ENCODE measurements at places on chromosomes 13 and 19.

DNA sequence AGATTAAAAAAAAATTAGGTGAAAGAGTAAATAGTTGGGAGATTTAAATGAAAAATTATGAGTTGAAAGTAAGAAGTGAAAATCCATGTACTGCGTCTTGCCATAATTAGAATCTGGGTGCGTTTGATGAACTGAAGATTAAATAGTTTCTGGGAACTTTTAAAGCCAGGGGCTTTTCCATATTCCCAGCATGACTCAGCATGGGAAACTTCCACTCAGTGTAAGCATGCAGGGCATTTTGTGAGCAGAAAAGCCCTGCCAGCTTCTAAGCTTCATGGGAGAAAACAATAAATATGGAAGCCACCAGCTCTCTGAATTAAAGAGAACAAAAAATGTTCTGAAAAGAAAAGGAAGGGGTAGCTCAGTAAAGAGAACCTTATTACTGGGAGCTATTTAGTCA is 62.0 kb upstream of the EDNRB start:
- DNase-seq = no peak

DNA sequence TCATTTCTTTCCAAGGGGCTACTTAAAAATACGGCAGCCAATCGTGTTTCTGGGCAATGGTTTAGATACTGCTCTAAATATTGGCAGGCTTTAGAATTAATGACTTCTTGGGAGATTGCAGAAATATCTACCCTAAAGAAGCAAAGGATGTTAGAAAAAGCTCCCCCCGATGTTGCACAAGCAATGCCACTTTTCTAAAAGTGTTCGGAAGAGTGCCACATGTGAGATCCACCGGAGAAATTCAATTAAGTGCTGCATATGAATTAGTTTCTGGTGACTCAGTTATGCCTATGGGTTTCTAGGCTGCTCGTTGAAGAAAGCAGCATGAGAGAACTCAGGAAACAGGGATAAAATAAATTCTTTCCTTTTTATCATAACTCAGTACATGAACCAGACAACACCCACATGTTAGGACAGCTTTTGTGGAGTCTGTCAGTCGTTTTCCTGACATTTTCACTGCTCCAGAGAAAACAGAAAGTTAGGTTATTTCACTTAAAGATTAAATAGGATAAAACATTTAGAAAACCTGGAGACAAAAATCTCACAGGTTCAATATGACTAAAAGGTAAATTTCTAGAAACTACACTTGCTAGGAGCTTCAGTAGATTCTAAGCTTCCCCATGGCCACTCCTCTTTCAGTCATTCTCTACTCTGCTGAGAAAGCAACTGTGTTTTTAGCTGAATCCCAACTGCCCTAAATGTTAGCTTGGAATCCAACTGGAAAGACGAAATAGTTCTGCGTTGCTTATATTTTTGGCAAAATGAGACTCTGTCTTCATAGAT is 244.7 kb downstream of the DCLK1 start:
- DNase-seq = no peak

DNA sequence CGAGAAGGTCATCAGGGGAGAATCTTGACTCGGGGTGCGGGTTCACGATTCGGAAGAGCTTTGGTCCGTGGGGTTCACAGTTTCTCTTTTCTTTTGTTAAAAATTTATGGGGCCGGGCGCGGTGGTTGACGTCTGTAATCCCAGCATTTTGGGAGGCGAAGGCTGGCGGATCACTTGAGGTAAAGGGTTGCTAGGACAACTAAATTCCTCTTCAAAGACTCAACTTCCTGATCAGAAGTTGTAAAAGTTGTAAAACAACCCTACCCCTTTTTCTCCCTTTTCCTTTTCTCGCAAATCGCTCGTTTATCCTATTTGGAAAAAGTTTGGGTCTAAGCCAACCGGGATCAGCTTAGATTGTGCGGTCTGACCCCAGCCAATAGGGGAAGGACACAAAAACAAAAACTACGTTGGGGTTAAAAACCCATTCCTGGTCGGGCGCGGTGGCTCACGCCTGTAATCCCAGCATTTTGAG is 673 bp downstream of the ZNF486 start:
- no peak for DNase-seq

DNA sequence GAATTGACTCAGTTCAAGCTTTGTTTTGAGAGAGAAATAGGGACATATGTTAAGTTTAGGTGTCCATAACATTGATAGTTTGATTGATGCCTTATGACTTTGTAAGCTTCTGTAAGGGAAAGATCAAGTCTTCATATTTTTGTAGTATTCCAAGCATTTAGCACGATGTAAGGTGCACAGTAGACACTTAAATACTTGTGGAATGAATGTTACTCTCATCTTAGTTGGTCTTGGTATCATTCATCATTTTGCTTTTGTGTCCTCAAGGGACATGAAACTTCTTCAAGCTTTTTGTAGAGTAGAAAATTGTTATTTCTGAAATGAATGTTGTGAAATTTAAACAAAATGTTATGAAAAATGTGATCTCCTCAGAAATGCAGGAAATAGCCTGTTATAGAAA is 10.1 kb downstream of the TDRD3 start:
- no peak for DNase-seq

DNA sequence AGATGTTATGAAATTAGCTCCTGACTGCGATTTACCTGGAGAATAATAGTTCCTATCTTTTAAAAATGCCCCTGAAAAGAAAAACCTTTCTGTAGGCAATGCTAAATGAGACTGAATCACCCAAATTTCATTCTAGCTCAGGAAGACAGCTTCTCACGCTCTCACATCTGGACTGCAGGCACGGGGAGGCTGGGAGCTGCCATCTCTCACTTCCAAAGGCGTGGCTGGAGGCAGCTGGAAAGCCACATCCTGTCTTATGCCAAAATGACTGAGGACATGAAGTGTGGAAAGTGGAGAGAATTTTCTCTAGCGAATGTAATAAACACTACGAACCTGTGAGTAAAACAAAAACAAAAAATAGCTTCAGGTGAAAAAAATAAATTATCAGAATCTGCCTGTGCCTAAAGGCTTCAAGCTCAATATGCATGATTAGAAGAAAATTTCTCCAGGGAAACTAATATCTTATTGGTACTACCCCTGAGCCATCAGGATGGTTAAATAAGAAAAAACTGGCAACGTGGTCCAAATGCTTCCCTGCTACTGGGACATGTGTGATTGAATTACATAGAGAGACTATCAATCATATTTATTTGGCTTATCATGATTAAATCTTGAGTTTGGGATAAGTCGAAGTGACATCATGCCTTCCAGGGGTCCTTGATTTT is 58.1 kb upstream of the UBL3 start:
- no peak for DNase-seq

DNA sequence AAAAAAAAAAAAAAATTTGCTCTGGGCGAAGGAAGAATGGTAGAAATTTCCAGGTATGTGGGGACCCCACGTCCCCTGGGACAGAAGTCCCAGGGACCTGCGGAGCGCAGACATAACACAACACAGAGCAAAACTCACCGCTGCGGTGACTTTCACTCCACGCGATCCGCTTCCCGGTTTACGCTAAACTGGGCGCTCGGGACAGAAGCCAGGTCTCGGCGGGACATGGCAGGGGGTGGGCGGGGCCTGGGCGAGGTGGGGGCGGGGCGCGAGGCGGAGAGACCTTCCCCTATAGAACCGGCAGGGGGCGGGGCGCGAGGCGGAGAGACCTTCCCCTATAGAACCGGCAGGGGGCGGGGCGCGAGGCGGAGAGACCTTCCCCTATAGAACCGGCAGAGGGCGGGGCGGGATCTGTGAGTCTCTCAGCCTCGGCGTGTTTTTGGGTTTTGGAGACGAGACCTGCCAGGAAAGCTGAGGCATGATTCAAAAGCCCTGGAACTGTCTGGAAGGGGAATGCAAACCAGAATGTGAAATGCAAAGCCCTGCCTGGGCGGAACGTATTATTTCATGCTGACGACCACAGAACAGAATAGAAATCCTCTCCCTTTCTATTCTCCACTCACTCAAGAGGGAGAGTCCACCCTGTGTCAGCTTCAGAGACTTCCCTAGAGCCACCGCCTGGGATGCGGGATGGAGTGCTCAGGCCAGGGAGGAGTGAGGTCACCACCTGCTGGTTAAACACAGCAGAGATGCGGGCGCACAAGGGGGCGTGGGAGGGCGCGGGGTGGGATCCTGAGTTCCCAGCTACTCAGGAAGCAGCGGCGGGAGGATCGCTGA is 20.2 kb upstream of the ERVV-1 start:
- peak; percentile 57 for DNase-seq

DNA sequence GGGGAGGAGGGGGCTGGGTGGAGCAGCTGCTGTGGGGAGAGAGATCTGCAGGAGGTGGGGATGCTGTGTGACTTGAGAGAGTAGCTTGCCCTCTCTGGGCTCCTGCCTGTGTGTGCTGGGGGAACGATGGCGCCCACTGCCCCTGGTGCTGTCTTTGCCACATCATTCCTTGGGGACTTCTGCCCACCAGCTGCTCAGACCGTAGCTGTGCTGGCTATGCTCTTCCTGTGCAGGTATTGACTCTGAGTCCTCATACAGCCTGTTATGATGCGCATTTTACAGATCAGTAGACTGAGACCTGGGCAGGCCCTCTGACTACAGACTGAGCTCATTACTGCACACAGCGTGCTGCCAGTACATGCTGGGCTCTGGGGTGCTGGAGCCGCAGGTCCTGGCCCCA is 51.1 kb downstream of the DNM2 start:
- no peak for DNase-seq

- no peak for DNase-seq
These were observed 930 bp downstream of the ZNF136 start for GRCh38 chr19:12163826-12164225.

- DNase-seq = no peak
These were observed 128.0 kb downstream of the DCT start for GRCh38 chr13:94351292-94351990.

DNA sequence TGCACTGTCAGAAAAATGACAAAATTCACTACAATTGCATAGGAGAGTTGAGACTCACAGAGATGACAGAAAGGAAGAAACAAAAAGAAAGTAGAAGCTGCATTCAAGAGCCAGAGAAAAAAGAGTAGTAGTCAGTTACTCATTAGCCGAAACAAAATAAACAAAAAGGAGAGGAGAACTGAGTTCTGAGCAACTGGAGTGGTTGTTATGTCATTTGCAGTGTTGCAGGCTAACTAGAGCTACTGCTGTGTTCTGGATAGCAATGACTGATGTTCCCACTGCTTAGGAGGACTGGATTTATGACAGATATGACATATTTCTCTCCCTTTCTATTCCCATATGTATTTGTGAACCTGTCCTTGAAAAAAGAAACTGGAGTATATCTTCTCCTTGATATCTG is 482.6 kb downstream of the RFC3 start:
- no peak for DNase-seq

DNA sequence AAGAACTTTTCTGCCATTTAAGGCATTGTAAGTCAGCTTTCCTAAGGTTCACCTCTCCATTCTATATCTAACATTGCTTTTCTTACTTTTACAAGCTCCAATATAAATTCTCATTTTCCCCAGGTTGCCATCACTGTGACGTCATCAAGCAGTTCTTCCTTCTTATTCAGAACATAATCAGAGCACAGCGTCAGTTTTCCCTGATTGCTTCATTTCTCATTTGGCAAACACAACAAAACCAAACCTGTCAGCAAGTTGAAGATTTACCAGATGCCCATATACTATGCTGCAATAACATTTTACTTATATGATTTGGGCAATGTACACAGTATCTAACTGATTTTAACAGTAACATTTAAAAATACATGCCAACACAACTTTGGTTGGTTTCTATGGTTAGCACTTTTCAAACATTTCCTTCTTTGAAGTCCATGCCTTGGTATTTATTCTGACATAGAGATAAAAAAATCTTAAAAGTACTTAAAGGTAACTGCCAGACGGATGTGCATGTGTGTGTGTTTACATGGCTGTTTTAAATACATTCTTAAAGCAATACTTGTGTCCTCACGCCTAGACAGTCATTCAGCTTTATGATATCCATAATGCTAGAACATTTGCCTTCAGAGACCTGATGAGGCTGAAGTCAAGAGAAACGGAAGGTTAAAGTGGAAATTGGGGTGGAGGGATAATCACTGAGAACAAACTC is 264.0 kb downstream of the KLF12 start:
- DNase-seq = no peak

GRCh38 chr13:41668130-41668757 is 210.9 kb downstream of the RGCC start:
- DNase-seq = no peak

DNA sequence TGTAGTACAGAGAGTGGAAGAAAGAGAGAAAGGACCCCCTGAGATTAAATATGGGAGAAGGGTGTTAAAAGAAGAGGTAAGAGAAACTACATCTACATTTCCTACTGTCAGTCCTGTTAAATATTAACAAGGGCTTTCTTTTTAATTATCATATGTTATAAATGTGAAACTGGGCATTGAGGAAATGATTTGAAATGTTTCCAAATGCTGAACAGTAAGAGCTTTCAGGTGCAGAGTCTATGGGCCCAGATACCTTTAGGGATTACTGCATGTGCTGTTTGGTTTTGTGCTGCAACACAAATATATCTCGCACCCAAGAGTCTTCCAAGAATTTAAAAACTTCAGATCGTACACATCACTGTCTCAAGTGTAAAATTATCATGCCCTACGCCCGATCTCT is 176.3 kb downstream of the RBM26 start:
- DNase-seq = no peak

DNA sequence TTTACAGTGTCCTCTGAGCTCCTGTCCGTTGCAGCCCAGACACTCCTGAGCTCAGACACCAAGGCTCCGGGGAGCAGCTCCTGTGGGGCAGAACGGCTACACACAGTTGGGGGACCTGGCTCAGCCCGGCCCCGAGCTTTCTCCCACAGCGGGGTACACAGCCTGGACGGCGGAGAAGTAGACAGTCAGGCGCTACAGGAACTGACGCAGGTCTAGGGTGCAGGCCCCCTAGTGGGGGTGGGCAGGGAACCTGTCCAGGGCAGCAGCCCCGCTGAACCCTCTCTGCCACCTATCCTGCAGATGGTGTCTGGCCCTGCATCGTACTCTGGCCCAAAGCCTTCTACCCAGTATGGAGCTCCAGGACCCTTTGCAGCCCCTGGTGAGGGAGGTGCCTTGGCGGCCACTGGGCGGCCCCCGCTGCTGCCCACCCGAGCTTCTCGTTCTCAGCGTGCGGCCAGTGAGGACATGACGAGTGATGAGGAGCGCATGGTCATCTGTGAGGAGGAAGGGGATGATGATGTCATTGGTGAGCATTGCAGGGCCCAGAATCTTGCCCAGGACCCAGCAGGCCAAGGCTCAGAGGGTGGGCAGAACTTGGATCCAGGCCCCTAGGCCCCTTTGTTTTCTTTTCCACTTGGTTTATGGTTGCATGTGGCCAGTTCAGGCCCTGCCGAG is 12.9 kb upstream of the PRR19 start:
- DNase-seq = no peak

- no peak for DNase-seq
These were observed 95.1 kb downstream of the KATNAL1 start for GRCh38 chr13:30212256-30212655.

- no peak for DNase-seq
These were observed 44.2 kb downstream of the RASA3 start for GRCh38 chr13:114088234-114088633.

DNA sequence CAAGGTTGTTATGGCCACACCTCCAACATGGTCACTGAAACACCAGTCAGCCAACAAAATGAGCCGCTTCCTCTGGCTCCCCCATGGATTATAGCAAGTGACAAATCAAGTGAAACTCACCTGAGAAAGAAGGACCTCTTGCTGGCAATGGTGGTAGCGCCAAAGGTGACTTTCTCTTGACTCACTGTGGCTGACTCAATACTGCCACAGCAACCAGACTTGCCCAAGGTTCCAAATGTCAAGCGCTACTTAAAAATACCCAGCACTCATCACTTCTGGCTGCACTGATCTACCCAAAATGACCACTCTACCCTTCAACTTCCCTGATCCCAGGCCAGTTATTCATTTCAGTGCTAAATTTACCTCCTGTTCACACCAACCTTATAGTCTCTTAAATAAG is 495.5 kb downstream of the FOXO1 start:
- DNase-seq = no peak

All from T-helper 2 cell (primary cell).